ENCODE measurements at places on chromosomes 11 and 22. TPM values are rescaled to one million over a fixed set of nuclear protein-coding genes. Genes with fewer than 3 reads are reported as not detected.
A peak's percentile ranks its signal among the peaks of the same experiment; 100 is the strongest.

ZNF74 gene
- total RNA-seq, result 8.7 TPM

OR52I2 gene
- total RNA-seq, result not detected

DNA sequence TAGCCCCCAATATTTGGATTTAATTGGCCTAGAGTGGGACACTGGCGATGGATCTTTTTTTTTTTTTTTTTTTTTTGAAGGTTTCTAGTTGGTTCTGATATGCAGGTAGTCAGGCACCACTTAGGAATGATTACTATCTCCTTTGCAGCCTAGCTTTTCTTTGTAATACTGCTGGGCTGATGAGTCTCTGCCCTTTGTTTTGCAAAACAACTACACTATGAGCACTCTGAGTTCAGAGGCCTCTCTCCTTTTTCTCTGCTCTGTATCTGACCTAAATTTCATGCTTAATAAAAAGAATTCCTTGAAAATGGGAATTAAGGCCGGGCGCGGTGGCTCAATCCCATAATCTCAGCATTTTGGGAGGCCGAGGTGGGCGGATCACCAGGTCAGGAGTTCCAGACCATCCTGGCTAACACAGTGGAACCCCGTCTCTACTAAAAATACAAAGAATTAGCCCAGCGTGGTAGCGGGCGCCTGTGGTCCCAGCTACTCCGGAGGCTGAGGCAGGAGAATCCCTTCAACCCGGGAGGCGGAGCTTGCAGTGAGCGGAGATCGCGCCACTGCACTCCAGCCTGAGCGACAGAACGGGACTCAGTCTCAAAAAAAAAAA is 1312.3 kb downstream of the FAM181B start:
- DNase-seq, result no peak

GRCh38 chr11:94543695-94544645 is at the start of gene FUT4:
Gene FUT4 (plus strand): TSS chr11:94543921. CDS start chr11:94544134, 213 bp downstream.
- DNase-seq, result peak; percentile 65

- DNase-seq, result no peak
These were observed 151.9 kb downstream of the LDLRAD3 start for GRCh38 chr11:36095716-36096115.

DNA sequence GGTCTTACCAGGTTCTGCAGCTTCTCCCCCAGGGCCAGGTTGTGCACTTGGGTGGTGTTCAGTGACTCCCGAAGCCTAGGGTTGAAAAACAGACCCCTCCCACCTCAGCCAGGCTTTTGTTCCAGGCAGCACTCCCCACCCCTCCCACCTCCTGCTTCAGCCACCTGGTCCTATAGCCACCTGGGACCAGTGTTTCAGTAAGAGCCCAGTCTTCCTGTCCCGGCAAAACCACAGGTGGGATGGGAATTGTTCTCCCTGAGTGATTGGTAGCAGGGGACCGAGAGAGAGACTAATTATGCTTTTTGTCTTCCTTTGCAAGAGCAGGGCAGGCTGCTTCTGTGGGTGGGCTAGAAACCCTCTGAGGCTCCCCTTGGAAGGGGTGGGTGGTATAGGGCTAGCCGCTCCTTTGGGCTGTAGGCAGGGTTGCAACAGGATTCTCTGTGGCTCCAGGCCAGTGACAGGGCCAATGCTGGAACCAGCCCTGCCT is 8.5 kb upstream of the NAALADL1 start:
- DNase-seq, result no peak

GRCh38 chr11:92154110-92154509 is 70.5 kb upstream of the FAT3 start:
- no peak for DNase-seq

DNA sequence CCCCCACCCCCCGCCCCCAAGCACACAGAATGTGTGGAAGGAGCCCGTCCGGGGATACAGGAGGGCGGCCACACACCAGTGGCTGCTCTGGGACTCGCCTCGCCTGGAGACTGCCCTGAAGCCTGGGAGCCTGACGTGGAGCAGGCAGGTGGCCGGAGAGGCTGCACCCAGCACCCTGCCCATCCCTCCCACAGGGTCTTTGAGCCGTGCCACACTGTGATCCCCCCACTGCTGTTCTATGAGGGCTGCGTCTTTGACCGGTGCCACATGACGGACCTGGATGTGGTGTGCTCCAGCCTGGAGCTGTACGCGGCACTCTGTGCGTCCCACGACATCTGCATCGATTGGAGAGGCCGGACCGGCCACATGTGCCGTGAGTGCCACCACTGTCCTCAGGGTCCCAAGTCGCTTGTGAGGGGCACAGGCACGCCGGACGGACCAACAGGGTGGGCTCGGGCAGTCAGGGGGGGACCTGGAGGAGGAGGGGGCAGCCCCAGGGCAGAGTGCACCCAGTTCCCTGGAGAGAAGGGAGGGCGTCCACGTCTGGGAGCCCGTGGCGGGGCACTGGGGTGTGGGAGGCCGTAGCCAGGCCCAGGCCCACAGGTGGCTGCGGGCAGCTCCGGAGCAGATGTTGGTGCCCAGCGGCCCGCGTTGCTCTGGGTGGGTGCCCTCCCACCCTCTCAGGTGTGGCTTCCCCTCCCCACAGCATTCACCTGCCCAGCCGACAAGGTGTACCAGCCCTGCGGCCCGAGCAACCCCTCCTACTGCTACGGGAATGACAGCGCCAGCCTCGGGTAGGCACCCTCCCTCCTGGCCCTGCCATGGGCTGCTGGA is 27.0 kb upstream of the MUC5B start:
- DNase-seq, result no peak

DNA sequence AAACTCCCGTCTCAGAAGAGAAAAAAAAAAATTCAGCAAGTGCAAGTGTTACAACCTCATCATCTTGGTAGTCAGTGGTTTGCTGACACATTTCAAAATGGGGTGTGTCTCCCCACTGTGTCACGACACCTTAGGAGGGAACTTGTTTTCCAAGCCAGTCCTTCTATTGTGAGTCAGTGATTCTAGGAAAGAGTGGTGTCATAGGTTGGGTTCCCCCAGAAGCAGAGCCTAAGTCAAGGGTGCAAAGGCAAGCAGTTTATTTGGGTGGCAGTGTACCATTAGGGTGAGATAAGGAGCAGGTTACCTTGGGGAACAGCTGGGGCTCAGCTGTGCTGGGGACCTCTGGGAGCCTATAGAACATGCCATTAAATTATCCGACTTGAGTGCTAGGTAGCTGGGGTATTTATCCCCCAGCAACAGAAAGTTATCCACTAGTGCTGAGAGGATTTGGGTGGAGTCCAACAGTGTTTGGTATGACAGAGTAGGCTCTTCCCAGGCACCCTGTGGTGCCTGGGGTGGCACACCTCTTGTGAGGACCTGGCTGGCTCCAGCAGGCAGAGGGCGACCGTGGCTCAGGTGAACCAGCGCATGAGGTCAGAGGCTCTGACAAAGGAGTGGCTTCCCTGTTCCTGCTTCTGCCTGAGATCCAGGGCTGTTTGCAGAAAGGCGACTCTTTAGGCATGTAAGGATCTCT is 41.7 kb downstream of the KIAA1671 start:
- DNase-seq, result no peak

DNA sequence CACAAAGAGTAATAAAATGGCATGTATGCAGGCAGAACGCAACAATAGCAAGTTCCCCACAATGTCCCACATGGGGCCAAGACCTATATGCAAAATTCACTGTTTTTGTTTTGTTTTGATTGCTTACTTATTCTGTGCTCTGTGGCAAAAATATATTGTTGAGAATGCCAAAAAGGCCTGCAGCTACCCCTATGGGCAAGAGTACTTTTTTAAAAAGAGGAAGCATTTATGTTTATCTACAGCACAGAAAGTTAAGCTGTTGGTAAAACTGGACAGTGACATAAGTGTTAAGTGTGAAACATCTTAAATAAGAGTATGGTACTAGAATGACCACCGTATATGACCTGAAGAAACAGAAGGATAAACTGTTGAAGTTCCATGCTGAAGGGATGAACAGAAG is 301.9 kb upstream of the ZC3H12C start:
- no peak for DNase-seq

DNA sequence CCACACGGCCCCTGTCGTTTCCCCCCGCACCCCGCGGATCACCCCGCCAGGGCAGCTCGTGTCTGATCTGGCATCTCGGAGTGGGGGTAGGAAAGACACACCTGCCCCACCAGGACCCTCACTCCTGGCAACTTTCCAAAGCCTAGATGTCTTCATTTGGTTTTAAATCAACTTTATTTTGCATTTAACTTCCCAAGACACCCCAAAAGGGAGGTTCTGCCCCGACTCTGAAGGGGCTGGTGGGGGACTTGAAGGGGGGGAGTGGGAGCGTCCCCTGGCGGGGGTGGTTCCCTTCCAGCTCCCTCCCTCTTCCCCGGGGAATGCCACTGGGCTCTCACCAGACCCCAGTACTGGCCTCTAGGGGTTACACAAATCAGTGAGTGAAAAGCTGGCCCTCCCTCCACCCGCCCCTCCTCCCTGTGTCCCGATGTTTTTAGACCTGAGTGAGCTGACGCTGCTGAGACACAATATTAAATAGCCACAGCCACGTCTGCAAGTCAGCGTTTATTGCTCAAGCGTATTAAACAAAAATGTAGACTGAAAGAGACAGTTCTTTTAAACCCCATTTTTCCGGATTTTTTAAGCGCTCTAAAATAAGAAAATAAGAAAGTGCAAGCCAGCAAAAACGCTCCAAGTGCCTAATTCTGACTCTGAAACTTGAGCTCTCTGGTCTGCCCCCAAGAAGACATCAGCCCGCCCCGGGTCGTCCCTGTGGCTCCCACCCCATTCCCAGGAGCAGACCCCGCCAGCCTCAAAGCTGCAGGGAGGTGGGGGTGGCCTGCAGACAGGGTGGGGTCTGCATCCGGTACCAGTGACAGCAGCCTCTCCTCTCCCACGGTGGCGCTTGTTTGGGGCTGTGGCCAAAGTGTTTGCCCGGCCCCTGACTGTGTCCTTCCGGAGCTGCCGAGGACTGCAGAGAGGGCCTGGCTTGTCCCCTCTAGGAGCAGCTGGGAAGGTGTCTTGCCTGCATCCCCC is 1.1 kb upstream of the TTLL8 start:
- DNase-seq, result no peak

GRCh38 chr22:44543362-44543761 is 45.3 kb upstream of the RTL6 start:
- no peak for DNase-seq
